H1 (cell line): ENCODE measurements at places on chromosomes 2 and 18. TPM values are rescaled to one million over a fixed set of nuclear protein-coding genes. Genes with fewer than 3 reads are reported as not detected.

PRKCE gene
- total RNA-seq: 1.5 and 2.1 TPM in 2 replicates

DNA sequence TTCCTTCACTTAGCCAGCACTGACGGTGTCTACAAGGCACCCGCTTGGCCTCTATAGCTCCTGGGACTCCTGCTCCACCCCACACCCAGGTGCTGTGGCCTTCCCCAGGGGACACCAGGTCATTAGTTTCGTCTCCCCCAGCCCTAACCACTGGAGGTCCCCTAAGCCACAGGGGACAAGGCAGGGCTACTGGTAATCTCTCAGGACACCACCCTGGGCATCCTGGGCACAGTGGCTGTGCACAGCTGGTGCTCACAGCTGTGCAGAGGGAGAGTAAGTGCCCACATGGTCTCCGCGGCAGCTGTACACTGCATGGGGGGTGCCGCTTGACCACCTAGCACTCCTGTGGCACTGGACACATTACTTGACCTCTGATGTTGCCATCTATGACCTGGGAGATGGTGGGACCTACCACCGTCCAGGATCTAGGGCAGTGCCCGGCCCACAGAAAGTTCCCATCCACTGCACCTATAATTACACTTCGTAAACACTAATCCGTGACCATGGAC lies 134.0 kb downstream of the HDAC4 start:
- DNase-seq: no peak

SERPINB4 gene
- total RNA-seq: 0.32 and 0.96 TPM in 2 replicates

GRCh38 chr18:6561862-6562291 lies 147.2 kb upstream of the L3MBTL4 start:
- DNase-seq: no peak

CLIP4 gene
- total RNA-seq: 0.09 TPM in 1 of 2 replicates, not detected in the other

DNA sequence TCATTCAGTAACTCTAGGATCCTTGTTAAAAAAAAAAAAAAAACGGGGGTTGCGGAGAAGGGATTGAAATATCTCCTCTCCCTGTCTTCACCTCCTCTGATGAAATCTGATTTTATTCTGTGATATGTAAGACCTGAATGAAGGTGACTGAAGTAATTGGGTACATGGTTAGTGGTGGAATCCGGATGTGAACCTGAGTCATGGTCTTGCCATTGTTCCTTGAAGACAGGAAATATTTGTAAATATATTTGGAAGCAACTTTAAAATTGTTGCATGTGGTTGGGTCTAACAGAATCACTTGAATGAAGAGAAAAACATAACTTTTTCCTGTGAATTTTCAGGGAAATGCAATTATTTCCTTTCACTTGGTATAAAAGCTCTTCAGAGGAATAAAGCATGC lies 3.0 kb upstream of the IL1A start:
- DNase-seq: no peak

- no peak for DNase-seq
Measured at GRCh38 chr2:190930411-190930810, 49.8 kb downstream of the GLS start.

DNA sequence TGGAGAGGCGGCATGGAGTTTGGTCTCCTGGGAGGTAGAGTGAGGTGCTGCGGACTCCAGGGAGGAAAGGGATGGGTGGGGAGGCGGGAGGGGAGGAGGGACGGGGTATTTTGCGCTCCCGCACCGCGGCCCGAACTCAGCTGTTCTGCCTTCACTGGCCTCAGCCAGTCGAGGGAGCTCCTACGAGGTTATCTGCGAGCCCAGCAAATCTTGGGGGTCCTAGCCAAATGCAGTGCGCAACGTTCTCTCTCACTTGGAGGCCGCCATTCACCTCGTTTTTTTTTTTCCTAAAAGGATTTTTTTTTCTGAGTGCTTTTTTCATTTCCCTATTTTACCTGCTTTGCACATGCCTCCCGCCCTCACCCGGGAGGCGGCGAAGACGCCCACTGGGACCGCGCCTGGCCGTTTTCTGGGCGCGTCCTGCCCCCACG lies 877 bp upstream of the BCL2L11 start:
- DNase-seq: no peak

- DNase-seq: no peak
Measured at GRCh38 chr2:189581354-189582139, 961 bp upstream of the SLC40A1 start.

- no peak for DNase-seq
Measured at GRCh38 chr18:45270289-45270771, 344.9 kb upstream of the SLC14A2 start.

- DNase-seq: no peak
Measured at GRCh38 chr2:240966906-240967680, 31.3 kb upstream of the SNED1 start.

DNA sequence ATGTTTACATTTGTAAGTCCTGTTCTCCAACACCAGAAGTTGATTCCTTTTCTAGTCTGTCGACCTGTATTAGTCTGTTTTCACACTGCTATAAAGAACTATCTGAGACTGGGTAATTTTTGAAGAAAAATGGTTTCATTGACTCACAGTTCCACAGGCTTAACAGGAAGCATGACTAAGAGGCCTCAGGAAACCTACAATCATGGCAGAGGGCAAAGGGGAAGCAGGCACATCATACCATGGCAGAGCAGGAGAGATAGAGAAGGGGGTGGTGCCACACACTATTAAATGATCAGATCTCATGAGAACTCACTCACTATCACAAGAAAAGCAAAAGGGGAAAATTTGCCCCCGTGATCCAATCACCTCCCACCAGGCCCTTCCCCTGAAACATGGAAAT lies 112.8 kb upstream of the MAP3K20 start:
- DNase-seq: no peak

DNA sequence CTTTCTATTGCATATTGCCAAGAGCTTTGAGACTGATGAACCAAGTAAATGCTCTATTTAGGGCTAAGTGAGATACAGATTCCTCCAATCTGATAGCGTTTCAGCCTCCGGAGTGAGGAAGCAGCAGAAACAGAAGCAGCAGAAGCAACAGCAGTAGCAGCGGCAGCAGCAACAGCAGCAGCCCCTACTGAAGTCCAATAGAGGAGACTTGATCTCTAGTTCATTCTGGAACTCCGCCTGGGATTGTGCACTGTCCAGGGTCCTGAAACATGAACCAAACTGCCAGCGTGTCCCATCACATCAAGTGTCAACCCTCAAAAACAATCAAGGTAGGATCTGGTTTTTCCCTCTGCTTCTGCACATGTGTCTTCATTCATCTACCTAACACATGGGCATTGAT lies at the start of gene DPP10:
Gene DPP10, plus strand, starts transcription at position 132 of the 400 bp plus-strand sequence.
- DNase-seq: no peak

- DNase-seq: no peak
Measured at GRCh38 chr2:224976629-224977525, 65.4 kb downstream of the DOCK10 start.

- DNase-seq: no peak
Measured at GRCh38 chr18:74745633-74746403, 148.1 kb downstream of the ZNF407 start.

DNA sequence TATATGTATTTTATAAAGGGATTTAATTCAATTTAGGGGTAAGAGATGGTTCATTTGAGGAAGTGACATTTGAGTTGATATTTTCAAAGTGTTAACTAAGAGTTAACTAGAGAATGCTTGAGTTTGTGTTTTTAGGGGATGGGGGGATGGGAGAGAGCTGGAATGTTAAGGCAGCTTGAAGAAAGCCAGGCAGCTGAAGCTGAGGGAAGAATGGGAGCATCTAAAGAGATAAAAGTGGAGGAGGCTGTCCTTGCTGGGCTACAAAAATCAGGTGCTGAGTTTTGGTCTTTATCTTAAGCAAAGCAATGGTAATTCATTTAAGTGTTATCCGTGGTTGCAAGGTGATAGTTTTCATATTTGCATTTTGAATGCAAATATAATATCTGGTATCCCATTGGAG lies 9.2 kb downstream of the CHST9 start:
- no peak for DNase-seq

DNA sequence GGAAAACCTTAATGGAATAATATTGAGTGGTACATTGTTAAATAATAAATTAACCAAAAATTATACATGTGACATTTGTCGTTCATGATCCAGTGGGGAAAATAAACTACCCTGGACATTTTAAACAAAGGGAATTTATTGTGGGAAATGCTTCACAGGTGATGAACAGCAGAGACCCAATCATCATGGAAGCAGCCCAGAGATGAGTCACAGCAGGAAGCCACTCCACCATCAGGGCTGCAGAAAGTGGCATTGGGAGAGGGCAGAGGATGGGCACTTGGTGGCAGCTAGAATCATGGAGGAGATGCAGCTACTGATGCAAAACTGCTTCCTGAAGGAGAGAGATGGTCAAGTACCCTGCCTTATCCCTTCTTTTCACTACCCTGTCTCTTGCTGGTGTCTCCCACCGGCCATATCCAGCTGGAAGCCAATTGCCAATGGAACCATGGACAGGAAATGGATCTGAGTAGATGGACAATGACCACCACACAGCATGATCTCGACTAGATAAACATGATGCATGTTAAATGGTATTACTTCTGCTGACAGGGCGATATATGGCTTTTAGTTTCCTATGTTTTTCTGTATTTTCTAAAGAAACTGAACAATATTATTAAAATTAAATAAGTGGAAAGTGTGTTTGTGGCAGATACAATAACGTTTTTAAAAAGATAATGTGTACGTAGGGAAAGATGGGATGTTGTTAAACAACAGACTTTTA lies 139.8 kb downstream of the RPIA start:
- DNase-seq: no peak

DNA sequence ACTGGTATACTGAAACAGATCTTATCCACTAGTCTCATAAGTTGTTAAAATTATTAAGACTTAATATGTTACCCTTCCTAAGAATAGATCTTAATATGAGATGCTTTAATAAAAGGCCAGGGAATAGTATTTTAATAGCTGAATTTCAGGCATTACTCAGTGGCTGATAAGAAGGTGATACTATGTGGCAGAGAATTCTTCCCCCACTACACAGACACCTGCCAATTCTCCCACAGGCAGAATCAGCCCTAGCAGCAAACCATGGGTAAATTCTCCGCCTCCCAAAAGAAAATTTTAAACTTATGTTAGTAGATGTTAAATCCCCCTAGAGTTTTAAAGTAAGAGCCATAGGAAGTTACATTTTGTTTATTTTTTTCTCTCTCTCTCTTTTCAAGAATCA lies 888.8 kb downstream of the LRP1B start:
- DNase-seq: no peak

DNA sequence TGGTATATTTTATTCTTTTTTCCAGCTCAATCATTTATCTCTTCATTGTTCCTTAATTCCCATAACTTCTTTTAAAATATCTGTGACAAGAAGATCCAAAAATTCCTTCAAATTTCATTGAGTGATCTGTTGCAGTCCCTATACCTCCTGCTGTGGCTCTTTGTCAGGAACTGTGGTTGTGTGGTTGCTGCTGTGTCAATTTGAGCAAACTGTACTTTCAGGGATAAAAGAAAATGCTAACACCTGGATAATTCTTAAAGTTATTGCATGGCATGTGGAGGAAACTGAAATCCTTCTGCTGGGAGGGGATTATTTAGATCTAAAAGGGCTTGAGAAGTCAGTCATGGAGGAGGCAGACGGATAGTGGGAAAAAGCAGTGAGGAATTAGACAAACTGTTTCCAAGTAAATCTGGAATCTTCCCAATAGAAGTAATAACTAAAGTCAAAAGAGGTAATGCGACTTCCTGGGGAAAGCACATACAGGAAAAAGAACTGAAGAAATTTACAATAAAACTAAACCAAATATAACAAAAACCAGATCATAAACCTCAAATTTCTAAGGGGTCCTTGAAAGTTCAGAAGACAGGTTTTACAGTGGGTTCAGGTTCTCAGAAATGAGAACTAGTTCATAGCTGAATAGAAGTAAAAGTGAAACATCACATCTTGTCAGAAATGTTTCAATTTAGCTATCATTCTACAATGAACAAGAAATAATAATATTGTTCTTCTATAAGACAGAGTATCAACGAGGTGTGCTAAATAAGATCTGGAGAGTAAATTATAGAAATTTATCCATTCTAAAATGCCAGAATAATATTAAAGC lies 33.5 kb upstream of the CD226 start:
- DNase-seq: no peak

DNA sequence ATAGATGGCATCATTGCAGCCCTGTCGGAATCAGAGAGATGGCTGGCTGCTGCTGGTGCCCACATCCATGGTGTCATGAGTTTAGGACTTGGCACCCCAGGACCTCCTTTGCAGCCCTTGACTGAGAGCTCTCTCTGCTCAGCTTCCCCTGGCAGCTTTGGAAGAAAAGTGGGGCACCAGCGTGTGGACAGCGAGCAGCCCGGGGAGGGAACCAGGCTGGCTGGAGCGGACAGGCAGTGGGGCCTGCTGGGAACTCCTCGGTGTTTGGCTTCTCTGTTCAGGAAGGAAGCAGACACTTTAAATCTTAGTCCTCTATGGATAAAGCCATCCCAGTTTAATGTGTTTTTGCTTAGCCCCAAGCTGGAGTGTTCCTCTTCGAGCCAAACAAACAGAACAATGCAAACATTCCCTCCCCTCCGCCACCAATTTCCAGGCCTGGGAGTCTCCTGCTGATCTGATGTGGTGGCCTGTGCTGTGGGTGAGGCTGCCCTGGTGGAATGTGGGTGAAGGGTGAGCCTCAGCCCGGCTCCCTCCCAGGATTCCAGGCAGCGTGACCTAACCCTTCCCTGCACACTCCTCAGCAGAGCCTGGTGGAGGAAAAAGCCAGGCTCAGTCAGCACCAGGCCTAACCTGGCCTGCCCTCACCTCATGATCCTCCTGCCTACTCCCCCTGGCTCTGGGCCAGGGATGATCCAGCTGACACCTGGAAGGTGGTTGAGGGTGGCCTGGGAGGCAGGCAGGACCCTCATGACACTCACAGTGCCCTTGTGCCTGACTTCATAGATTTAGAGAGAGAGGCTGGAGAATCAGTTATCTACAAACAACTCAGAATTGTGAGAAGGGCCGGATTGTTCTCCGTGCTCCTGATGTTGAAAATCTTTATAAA lies 21.6 kb upstream of the ITGB6 start:
- DNase-seq: no peak

PRPF40A gene
- total RNA-seq: 163 and 176 TPM in 2 replicates

ATOH8 gene
- total RNA-seq: 0.50 and 0.54 TPM in 2 replicates

DNA sequence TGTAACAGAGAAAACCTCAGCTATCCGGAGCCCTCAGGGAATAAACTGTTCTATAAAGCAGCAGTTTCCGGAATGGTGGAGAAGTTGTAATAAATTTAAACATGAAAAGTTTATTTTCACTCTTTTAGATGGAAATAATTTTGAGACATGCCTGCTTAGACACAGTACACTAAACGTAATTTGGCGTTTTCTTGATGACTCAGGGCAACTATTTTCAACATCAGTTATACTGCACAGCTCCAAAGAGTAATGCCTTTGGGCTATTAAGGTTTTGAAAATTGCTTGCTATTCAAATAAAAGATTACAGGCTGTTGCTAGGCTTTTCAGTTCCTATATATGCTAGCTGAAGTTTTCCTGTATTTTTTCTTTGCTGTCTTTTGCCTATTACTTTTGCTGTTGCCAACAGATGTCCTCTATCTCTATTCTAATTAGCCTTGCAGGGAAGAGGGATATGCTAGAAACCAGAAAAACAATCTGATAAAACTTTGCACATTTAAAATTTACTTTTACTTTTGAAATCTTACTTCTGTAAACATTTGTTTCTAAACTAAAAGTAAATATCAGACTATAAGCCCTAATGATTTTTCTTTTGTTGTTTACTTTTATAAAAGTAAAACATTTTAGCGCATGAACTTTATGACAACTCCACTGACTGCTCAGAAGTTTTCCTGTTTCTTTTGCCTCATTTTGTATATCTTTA lies 113.4 kb upstream of the WDSUB1 start:
- DNase-seq: no peak
